Activated T-helper 1 cell treated with anti-CD3 and anti-CD28 coated beads, Interleukin-2, amount 50 U/mL, for 16 hours (primary cell): ENCODE measurements at places on chromosomes 4 and X.

DNA sequence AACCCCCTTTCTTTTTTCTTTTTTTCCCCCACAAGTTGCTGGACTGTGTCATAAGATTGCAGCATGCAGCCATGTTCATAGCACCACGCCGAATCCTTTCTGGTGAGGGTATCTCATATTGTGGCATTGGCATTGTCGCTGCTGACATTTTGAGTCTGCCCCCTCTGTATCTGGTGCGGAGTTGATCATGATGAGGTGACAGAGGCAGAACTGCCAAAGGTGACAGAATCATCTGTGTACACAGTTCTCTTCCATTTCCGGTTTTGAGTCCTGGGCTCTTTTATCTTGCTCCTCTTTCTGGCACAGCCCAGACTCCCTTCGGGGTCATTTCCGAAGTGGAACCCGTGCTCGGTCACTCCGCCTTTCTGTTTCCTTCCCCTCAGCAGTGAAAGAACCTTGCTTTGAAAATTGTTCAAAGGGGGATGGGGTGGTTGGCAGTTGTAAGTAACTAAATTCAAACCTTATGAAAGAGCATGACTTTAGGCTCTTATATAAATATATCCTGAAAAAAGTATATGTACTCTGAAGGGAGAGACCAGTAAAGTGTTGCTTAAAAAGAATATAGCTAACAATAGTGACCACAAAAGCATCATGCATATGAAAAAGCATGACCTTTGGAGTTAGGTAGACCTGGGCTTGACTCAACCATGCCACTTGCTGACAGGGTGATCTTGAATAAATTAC lies 55.0 kb upstream of the BMP2K start:
- no peak for DNase-seq

- no peak for DNase-seq
Observed at GRCh38 chr4:88008122-88008742, 797 bp downstream of the PKD2 start.

GRCh38 chr4:113222471-113222870 lies 173.0 kb downstream of the ANK2 start:
- no peak for DNase-seq

GRCh38 chr4:56531149-56531770 lies 25.7 kb downstream of the ARL9 start:
- DNase-seq: no peak

DNA sequence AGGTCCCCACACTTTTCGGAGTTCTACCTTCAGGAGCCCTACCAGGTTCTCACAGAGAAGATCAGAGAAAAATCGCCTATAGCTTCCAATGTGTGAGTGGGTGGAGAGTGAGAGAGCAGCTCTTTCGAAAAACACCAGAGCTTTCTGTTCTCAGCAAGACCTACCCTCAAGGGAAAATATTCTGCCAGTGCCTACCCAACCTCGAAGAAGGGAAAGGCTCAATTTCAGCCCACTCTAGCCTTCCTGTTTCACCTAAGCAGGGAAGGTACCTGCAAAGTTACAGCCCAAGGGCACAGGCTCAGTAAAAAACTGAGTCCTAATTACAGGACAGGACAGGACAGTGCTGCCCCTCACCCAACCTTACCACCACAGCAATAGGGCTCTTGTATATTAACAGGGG lies 104.0 kb upstream of the WDR17 start:
- DNase-seq: no peak

- no peak for DNase-seq
Observed at GRCh38 chr4:158236304-158237030, 26.2 kb downstream of the TMEM144 start.

DNA sequence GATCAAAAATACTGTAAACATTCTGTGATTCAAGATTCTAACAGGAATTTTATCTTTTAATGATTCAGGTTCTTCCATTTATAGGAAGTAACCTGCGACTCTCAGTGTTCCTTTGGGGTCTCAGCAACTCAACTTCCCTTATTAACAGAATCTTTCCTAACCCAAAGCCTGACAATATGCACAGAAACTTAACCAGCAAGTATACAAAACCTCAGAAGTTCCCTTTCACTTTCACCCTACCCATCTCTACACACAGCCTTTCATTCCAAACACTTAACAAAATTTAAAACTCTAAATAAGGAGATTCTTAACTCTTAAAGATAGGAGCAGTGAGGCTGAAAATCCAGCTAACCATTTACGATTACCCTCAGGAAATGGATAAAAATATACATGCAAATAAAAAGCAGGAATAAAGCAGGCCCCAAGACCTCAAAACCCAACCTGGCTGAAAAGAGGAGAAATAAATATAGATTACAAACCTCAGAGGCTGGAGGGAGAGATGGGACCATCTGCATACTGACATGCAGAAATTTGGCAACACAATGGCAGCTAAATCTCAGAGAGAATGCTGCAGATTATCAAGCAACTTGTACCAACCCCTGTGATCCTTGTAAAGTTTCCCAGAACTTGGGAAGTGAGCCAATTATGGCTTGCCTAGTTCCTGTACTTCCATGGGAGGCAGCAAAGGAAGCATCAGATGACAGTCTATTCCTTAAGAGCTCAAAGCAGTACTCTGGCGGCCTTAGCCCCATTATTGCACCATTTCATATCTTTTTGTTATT lies 101.0 kb downstream of the ATP11C start:
- DNase-seq: no peak

DNA sequence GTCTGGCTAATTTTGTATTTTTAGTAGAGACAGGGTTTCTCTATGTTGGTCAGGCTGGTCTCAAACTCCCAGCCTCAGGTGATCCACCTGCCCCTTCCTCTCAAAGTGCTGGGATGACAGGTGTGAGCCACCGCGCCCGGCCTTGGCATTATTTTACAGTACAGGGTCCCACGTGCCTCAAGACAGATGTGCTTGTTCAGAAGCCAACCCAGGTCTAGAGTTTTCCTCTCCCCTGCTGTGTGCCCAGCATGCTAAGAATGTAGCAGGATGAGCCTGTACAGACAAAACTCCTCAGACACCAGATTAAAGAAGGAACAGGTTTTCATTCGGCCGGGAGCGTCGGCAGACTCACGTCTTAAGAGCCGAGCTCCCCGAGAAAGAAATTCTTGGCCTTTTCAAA lies 42.2 kb downstream of the CRLF2 start:
- no peak for DNase-seq

GRCh38 chr4:132646186-132646585 lies 502.9 kb upstream of the PCDH10 start:
- DNase-seq: no peak

DNA sequence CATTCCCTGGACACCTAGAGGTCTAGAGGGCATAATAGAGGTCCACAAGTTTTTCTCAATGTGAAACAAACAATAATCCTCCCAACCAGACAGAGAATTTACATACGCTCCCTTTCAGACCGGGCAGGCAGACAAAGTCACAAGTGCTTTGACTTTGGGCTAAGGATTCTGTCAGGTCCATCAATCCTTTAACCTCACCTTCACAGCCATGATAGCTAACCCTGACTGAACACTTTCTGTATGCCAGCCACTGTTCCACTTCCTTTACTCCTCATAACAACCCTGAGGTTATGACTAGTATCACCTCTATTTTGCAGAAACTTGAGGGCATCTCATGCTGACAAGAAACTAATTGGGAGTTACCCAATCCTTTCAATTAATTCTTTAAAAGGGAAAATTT lies 118.8 kb upstream of the AFF2 start:
- no peak for DNase-seq

DNA sequence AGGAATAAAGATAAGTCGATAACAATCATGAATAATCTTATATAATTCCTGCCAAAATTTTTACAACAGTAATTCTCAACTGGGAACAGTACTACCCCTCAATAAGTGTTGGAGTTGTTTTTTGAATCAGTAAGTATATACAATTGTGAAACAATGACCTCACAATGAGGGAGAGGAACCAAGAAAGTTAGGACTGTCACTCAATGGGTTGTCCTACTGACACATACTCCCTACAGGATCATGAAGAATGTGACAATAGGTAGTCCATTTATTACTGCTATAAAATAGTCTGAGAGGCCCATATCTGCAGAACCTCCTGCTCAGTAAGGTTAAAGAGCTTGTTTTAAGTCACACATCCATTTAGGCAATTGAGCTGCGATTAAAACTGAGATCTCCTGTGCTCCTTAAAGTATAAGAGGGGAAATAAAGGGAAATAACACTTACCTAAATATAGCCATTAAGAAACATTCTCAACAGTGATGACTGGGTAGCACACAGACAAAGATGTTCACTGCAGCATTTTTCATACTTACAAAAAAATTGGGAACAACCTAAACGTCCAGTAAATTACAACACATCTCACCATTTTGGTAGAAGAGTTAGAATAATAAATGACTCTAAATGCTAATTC lies 26.2 kb downstream of the FBXW7 start:
- DNase-seq: no peak

DNA sequence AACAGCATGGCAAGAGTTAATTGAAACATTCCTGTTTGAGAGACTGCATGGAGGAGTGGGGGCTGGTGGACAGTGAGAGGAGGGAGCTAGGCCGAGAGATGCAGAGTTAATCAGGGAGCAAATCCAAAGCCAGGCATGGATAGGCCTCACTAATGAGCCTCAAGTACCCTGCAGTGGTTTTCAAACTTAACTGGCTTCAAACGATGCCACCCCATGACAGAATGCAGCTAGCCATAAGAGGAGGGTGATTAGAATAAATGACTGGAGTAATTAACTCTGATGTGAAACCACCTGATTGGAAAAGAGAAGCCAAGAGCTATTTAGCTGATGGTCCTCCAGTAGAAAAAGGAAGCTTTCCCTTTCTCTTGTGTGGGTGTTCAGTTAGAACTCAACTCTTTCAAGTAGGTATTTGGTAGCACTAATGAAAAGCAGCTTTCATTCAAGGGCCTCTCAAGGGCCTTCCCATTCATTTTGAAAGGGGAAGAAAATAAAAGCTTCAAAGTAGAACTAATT lies 215.4 kb upstream of the MAB21L2 start:
- DNase-seq: no peak

DNA sequence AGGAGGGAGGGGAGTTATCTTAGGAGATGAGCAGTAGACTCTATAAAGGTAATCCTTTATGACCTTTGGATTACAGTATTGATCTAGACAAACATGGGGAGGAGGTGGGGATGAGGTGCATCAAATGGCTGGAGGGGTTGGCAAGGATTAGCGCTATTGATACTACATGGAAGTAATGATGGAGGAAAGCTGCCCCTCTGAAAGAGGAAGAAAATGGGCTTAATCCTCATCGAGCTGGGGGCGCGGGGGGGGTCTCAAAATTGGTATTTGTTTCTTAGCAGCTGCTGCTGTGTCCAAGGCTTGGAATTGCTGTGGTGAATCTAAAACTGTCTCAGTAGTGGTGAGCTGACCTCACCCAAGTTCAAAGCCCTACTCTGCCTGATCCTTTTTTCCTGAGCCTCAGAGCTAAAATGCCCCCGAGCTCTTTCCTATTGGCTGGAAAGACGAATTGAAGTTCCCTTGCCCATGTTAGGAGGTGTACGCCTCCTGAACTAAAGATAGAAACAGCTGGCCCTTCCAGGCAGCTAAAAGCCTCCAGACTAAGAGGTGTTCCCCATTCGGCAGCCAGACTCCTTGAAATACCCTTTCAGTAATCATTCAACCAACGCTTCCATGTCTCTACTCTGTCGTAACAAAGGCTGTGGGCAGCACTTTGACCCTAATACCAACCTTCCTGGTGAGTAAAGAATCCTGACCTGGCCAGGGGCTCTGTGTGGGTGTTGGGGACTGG lies at the start of gene ITGB1BP2:
ITGB1BP2 (plus strand) TSS at position 556 of the 730 bp plus-strand sequence; CDS start at position 613, 57 bp downstream.
- no peak for DNase-seq

DNA sequence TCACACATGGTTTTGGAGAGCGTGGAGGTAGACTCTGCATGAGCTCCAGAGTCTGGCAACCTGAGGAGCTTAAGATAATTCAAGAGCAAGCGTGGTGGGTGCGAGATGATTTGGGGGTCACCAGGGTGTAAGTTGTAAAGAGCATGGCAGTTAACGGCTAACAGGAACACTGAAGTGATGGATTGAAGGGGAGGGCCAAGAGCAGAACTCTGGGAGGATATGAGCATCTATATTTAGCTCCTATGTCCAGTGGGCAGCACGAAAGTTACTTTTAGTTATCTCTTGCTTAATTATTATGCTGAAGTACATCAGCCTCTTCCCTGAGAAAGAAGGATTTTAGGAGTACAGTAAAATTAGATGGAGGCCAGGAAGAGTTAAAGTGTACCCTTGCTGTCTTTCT lies 231.9 kb upstream of the HAND2 start:
- DNase-seq: no peak

DNA sequence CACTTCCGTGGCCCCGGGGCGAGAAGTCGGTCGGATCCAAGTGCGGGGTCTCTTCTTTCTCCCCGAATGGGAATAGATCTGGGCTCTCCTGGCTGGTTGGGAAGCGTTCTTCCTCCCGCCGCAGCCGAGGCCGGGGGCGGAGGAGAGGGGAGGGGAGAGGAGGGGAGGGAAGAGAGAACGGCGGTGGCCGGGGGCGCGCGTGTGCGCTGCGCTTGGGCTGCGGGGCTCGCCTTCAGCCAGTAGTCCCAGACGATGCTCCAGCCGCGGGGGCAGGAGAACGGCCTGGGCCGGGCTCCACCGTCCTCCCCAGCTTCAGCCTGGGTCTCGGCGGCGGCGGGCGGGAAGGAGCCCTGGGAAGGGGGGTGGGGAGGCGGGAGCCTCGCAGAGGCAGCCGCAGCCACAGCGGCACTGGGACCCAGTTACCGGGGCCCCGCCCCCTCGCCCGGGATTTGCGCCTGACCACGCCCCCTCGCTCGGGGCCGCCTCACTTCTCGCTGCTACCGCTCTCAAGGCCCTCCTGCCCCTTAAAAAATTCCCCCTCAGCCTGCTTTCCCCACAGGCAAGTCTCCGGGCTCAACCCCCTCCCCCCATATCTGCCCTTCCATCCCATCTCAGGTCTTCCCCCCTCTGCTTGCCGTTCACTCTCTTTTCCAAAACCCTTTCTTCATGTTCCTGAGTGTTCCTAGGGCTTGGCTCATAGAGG lies at the start of gene FGD1:
FGD1 (minus strand) TSS at position 421 of the 703 bp plus-strand sequence. CDS start 802 bp downstream, outside the sequence.
- DNase-seq: peak; percentile 10

- DNase-seq: no peak
Observed at GRCh38 chr4:764405-765169, 59.0 kb downstream of the PCGF3 start.

DNA sequence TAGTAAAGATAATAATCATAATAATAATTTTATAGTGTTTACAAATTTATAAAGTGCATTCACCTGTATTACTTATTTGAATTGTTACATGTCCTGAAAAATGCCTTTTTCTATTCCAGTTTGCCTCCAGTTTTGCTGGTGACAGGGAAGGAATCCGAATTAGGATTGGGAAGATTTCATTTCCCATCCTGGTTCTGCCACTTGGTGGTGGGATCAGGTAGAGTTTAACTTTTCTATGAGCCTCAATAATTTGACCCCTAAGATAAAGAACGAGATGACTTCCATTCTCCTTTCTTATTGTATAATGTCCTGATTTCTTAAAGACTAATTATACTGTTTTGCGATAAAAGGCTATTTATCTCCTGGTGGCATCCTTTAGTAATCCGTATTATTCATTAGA lies 1090.9 kb downstream of the RAPGEF2 start:
- no peak for DNase-seq

DNA sequence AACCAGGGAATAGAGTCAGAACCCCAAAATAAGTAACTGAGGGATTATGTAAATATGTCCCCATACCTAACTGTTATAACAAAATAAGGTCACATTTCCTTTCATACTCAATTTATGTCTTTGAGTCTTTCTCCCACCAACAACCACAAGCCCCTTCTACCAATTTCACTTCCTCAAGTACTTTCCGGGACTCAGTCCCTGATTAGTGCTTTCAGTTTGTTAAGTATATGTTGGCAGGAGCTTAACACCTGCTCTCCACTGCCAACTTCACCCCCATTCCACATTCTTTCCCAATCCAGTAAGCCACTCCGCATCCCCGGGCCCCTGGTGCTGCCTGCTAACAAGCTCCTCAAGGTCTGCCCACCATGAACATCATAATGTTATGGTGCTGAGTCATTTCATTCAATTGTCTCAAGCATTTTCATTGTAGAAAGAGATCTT lies 71.3 kb upstream of the SPRY1 start:
- DNase-seq: no peak

- DNase-seq: no peak
Observed at GRCh38 chr4:167079762-167080161, 154.5 kb downstream of the SPOCK3 start.
